Upper lobe of right lung (tissue), 1 donor: ENCODE measurements at places on chromosomes 5 and 9. TPM values are rescaled to one million over a fixed set of nuclear protein-coding genes. Genes with fewer than 3 reads are reported as not detected.

DNA sequence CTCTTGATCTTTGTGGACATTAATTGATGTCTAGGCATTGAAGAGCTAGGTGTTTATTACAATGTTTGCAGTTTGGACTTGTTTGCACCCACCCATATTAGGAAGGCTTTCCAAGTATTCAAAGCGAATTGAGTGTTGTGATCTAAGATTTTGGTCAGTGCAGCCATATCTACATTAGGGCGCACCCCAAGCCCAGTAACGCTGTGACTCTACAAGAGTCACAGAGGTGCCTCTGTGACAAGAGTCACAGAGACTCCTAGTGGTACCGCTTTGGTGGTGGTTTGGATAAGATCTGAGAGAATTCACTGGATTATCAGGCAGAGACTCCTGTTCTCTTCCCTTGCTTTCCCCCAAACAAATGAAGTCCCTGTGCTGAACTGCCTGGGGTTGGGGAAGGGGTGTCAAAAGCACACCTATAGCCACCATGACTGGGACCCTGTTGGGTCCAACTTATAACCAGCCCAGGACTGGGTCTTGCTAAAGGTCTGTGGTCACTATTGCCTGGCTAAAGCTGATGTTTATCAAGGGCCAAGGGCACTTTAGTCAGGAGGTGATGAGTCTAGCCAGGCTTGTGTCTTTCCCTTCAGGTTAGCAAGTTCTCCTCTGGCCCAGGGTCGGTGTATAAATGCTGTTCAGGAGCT lies 114.1 kb upstream of the RIOK2 start:
- no peak for DNase-seq

NR4A3 gene
- 3.8 TPM for total RNA-seq

SLC36A2 gene
- not detected for total RNA-seq

SRD5A1 gene
- 8.0 TPM for total RNA-seq
